ENCODE measurements at places on chromosomes 16 and 17.
A peak's percentile ranks its signal among the peaks of the same experiment; 100 is the strongest.

- no peak for DNase-seq
Measured at GRCh38 chr17:14197586-14197985, 39.1 kb downstream of the CDRT15 start.

DNA sequence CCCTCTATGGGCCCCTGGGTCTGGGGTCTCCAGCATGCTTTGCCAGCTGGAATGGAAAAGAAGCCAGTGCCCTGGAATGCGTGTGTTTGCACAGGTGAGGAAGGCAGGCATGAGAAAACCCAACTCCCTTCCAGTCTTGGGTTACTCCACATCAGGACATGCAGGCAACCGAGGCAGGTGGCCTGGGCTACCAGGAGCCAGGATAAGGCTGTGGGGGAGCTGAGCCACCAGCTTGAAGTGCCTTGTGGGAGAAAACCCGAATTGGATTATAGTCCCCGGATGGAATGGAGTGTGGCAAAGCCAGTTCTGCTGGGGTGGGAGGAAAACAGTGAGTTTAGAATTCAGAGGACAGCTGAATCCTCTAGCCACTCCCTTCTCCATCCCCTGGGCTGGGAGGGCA, 7.2 kb downstream of the SRCIN1 start:
- DNase-seq = peak; percentile 57

GRCh38 chr17:67279115-67279514, 34.1 kb upstream of the HELZ start:
- no peak for DNase-seq

DNA sequence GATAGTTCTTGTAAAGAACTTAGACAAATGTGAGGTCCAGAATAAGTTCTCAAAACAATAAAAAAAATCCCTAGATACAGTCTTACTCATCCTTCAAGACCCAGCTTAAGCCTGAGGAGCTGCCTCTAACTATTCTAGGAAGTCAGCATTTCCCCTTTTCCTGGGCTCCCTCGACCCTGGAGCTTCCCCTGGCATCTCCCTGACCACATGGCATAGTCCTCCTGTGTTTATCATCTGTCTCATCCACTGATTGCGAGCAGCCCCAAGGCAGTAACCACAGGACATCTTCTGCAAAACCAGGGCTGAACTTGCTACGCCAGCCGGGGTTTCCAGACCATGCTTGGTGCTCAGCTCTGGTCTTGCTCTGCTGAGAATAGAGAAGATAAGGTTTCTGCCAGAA, 36.7 kb upstream of the NLRP1 start:
- DNase-seq = no peak

- no peak for DNase-seq
Measured at GRCh38 chr16:85519540-85520231, 93.4 kb upstream of the GSE1 start.

DNA sequence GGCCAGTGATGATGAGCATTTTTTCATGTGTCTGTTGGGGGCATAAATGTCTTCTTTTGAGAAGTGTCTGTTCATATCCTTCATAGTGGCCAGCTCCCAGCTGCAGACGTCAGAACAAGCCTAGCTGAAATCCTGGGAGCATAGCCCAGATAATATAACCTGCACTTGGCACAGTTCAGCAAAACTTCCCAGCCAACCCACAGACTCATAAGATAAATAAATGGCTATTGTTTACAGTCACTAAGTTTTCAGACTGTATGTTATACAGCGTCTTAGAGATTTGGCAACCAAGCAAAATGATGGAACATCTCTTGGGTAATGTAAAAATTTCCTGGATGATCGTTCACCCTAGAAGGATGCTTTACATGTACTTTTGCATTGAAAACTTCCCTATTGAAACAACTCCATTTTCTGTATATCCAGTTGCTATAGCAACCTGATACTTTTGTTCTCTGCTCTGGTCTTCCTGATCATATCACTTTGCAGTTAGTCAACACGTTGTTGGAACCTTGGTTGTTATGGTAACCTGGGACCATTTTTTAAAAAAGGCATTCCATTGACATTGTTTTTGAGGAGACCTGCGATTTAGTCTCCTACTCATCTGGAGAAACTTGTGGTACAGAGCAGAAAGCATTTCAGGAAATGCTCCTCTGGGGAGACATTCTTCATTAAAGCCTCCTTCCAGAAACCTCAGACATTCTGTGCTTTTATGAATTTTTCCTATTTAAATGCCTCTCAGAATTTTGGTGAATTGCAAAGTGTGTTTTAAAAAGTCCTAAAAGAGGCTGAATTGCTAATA, 378.7 kb downstream of the HS3ST4 start:
- DNase-seq = no peak

Data from fibroblast of lung (primary cell).